H1 (cell line): ENCODE measurements at places on chromosomes 11 and 22. TPM values are rescaled to one million over a fixed set of nuclear protein-coding genes. Genes with fewer than 3 reads are reported as not detected.

Gene OR51E2
- not detected in 2 replicates for total RNA-seq

Gene TMEM123
- 80.1 and 82.3 TPM in 2 replicates for total RNA-seq

Gene FBXO7
- total RNA-seq: 59.1 and 62.7 TPM in 2 replicates

Gene KCNA4
- total RNA-seq: not detected in 2 replicates

Gene CDK2AP2
- 47.3 and 49.6 TPM in 2 replicates for total RNA-seq

DNA sequence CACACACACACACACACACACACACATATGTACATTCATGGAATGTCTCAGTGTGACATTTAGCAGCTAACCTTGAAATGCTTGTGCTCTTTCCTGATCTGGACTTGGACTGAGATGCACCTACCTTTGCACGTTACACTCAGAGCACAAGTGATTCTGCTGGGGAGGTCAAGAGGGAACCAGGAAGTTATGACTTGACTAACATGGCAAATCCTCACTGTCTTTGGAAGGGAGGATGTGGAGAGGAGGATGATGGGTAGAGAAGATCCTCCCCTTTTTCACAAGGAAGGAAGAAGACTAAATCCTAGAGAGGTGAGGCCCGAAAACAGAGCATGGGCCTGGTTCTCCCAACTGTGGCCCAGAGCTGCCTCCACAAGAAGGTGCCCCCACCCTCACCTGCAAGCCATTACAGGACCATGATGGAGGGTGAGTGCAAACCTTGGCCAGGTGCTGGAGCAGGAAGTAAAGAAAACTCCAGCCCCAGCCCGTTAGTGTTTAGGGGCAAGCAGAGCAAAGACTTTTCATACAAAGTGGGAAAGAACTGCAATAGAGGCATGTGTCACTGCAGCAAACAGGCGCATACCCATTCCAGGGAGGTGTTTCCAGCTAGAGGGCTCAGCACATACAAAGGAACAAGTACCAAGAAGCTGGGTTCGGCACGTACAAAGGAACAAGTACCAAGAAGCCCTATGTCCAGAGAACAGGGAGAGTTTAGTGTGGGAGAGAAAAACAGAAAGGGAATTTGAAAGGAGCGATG, 26.4 kb downstream of the SCN4B start:
- DNase-seq: no peak

DNA sequence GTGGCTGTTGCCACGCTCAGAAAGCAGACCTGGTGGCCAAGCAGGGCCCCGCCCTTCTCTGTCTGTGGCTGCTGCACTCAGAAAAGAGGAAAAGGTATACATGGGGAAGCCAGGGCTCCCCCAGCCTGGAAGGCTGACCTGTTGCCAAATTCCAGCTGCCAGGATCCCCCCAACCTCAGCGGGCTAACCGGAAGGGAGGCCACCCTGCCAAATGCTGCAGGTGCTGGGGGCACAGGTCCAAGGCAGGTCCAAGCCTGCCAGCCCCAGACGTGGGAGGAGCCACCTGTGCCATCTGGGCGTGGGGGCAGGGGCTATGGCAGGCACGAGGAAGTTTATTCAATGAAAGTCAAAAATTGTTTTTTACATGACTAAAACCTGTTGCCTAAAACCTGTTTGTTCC, 2.6 kb downstream of the NPTXR start:
- no peak for DNase-seq

GRCh38 chr11:81596704-81597103, 1137.0 kb downstream of the FAM181B start:
- DNase-seq: no peak

GRCh38 chr22:38930512-38930911, 26.9 kb upstream of the APOBEC3A start:
- no peak for DNase-seq

DNA sequence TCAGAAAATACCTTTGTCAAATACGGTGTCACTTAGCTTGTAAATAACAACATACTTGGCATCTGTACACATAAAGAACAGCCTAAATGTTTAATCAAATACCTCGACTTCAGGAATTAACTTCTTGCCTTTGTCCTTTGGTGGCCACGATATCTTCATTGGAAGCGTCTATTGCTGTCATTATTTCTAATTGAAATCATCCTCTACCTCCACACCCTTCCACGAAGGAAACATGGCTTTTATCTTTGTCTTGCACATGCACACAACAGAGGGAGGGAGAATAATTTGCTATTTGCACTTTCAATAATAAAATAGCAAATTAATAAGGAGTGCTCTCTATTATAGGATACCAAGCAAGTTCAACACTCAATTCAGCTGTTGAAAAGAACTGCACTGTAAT, 25.8 kb upstream of the SOX6 start:
- DNase-seq: no peak
